CD4-positive, alpha-beta T cell treated with Interleukin-10 for 1 hour (primary cell): ENCODE measurements at places on chromosomes 5 and 9.
A peak's percentile ranks its signal among the peaks of the same experiment; 100 is the strongest.

- DNase-seq = no peak
Observed at GRCh38 chr9:122058051-122058450, 35.1 kb downstream of the TTLL11 start.

DNA sequence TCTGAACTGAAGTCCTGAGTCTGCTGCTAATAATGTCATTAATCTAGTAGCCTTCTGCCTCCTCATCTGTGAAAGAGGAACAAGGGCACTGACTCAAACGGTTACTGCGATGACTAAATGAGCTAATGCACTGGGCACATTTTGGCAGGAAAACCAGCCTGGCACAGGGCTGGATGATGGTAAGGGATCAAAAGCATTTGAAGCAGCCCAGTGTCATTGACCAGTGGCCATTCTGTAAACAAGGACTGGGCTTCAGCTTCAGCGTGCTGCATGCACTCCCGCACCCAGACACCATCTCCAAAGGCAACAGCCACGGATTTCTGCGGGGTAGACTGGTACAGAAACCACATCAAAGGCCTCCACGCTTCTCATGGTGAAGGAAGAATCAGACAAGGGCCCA, 8.0 kb downstream of the GCNT4 start:
- DNase-seq = no peak

GRCh38 chr5:154141745-154142221, 48.8 kb upstream of the GALNT10 start:
- DNase-seq = no peak

DNA sequence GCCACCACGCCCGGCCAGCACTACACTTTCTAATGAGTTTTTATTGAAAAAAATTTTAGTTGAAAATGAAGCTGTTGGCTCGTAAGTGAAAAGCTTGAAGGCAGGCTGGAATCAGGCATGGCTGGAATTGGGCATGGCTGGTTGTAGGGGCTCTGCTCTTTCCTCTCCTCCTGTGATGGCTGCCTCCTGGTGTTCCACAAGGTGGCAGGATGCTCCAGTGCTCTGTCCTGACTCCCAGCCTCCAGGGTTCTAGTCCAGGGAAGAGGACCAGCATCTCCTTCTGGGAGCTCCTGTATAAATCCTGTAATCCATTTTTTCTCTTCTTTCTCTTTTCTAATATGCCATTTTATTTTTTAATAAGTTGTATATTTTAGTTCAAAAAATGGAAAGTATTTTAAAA, 57.2 kb upstream of the DHFR start:
- peak; percentile 10 for DNase-seq

DNA sequence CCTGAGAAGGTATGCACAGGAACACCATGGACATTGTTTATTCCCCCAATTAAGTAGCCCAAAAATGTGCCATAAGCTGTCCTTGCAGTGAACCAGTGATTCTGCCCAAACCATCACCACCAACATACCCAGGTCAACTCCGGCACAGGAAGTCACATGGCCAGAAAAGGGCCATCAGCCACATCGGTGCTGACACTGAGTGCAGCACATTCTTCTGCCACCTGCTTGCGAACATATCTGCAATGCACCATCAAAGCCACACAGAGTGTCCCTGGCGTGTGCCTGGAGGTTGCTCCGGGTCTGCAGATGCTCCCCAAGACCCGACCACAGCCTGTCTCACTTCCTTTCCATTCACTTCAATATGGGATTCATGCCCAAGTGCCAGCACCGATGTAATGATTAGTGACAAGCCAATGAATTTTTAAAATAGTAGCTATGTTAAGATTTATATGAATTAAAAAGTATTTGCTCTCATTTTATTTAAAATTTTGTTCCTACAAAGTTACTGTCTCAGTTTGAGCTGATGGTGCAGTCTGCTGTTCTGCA, 37.6 kb downstream of the SYK start:
- no peak for DNase-seq

GRCh38 chr9:124373386-124373785, 41.9 kb downstream of the PSMB7 start:
- no peak for DNase-seq
